ENCODE measurements at places on chromosomes 12 and 14. TPM values are rescaled to one million over a fixed set of nuclear protein-coding genes. Genes with fewer than 3 reads are reported as not detected.

DNA sequence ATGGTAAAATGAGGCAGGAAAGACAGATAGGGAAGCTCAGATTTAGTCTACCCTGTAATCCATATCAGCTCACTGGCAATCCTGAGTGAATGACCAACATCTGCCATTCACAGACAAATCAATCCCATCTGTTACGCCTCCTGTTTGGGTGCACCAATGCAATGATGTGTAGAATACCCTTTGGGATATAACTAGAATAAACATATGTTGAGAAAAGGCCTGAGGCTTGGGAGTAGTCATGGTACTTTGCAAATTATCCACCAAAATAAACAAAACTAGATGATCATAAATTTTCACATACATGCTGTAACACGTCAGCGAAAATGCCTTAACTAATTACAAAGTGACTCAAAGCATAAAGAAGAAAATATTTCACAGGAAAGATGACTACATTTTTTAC lies 78.8 kb downstream of the KCNC2 start:
- no peaks in the 10 kb centered on the region for H3K4me1 ChIP-seq
- H3K27me3 ChIP-seq, result no peaks in the 10 kb centered on the region
- no peak overlapping the region for H3K27ac ChIP-seq
- H3K4me3 ChIP-seq, result no peak overlapping the region
- DNase-seq, result no peak

- no peak overlapping the region for H3K27ac ChIP-seq
- no peak overlapping the region for H3K4me3 ChIP-seq
- no peak for DNase-seq
- no peaks in the 10 kb centered on the region for H3K4me1 ChIP-seq
These were observed 37.0 kb upstream of the ITPR2 start for GRCh38 chr12:26869908-26870459.

DNA sequence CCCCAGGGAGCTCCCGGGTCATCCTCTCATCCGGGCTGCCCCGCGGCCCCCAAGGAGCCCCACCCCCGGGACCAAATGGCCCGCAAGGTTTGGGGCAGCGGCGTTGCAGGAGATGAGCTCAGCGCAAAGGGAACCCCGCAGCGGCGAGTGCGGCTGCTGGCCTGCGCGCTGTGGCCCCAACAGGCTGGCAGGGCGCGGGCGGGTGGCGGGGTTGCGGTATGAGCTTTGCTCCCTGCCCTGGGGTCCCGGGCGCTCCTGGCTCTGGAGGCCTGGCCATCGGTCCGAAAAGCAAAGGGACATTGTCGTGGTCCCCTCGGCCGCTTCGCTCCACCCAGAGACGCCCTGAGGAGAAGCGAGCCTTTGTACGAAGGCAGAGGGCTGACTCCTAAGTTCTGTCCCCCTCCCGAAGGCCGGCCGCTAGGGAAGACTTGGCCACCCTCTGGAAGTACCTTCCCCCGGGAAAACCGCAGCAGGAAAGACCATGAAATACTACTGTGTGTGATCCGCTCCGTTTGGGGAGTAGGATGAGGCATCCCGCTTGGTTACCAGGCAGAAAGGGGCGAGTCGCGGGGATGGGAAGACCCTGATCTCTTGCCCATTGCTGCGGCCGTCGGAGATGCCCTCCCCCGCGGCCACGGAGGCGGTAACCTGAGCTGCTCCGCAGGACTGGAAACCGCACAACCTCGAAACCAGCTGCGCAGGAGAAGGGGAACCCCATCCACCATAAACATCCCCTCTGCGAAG lies 620 bp upstream of the NID2 start:
- H3K27me3 ChIP-seq, result peaks cover 31% of the 10 kb centered on the region
- H3K27ac ChIP-seq, result peak overlapping the region; percentile 94
- no peaks in the 10 kb centered on the region for H3K36me3 ChIP-seq
- peak overlapping the region; percentile 82 for H3K4me3 ChIP-seq
- H3K4me1 ChIP-seq, result peaks cover 25% of the 10 kb centered on the region

- no peaks in the 10 kb centered on the region for H3K27me3 ChIP-seq
- H3K4me1 ChIP-seq, result no peaks in the 10 kb centered on the region
- DNase-seq, result no peak
- H3K4me3 ChIP-seq, result no peak overlapping the region
- no peak overlapping the region for H3K27ac ChIP-seq
These were observed 111.2 kb downstream of the RIN3 start for GRCh38 chr14:92624764-92625163.

Gene IL31
- not detected for total RNA-seq

Gene KRT75
- 0.06 TPM for total RNA-seq

DNA sequence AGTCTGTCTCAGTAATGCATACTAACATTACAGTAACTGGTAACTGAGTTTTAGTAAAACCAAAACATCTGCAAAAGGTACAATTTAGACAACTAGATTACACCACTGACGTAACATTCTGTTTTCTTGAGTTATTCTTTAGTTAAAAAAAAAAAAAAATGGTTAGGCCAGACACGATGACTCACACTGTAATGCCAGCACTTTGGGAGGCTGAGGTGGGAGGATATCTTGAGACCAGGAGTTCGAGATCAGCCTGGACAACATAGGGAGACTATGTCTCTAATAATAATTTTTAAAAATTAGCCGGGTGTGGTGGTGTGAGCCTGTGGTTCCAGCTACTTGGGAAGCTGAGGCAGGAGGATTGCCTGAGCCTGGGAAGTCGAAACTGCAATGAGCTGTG lies 34.1 kb downstream of the AP5M1 start:
- no peaks in the 10 kb centered on the region for H3K27me3 ChIP-seq
- DNase-seq, result no peak
- H3K36me3 ChIP-seq, result no peaks in the 10 kb centered on the region
- H3K4me3 ChIP-seq, result no peak overlapping the region

DNA sequence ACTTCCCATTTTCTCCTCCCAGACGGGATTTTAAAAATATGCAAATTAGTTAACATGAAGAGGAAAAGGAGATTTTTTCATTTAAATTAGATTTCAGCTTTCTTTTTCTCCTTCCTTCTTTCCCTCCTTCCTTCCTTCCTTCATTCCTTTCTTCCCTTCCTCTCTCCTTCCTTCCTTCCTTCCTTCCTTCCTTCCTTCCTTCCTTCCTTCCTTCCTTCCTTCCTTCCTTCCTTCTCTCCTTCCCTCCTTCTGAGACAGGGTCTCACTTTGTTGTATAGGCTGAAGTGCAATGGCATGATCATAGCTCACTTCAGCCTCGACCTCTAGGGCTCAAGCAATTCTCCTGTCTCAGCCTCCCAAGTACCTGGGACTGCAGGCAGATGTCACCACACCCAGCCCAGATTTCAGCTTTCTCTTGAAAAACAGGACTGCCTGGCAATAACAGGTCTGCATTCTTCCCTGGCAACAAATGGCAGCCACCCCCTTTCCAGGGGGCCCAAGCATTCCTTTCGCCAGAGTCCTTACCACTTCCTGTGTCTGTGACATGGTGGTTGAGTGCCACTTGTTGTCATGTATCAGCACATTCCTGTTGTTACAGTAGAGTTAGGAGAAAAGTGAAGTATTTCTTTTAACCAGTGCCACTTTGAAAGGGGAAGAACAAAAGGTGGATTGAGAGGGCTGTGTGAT lies 119.1 kb downstream of the PTPN11 start:
- no peaks in the 10 kb centered on the region for H3K36me3 ChIP-seq
- no peak overlapping the region for H3K4me3 ChIP-seq
- DNase-seq, result no peak
- no peak overlapping the region for H3K27ac ChIP-seq
- no peaks in the 10 kb centered on the region for H3K27me3 ChIP-seq

GRCh38 chr12:2735432-2735831 lies 59.3 kb upstream of the FKBP4 start:
- H3K4me1 ChIP-seq, result peaks cover 7% of the 10 kb centered on the region
- H3K27ac ChIP-seq, result no peak overlapping the region
- no peak for DNase-seq
- H3K36me3 ChIP-seq, result no peaks in the 10 kb centered on the region

DNA sequence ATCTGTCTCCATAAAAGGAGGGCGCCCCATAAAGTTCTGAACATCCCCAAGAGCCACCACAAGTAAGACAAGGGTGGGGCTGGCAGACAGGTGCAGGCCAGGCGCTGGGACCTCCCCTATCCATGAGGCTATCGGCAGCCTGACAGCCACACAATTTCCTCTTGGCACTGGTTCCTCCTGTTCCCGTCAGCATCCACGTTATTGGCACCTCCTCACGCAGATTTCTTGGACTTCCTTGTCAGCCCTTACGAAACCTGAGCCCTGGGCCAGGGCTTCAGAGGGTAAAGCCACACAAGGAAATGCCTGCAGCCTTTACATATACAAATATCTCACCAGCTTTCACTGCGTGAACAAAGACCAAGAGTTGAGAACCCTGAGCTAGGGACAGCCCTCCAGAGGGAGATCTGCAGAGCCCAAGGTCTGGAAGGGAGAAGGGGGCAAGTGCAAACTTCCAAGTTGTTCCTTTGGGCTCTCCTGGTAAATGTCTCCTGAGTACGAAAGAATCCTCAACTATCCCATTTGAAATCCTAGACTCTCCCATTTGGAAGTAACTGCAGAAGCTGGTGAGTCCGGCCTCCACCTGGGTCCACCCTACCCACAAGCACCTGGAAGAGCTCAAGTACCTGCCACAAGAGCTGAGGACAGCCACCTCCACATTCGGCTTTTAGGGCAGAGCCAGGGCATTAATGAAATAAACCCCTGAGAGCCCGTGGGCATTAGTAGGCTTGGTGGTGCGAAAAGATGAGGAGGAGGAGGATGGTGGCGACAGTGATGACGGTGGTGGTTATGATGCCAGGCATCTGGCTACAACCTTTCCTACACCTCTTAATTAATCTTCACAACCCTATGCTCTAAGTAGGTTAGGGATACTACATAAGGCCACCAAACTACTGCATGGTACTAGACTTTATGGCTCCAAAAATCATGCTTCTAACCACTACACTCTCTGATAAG lies 5.5 kb upstream of the TC2N start:
- H3K36me3 ChIP-seq, result no peaks in the 10 kb centered on the region
- H3K27ac ChIP-seq, result no peak overlapping the region
- DNase-seq, result no peak
- no peak overlapping the region for H3K4me3 ChIP-seq
- no peaks in the 10 kb centered on the region for H3K27me3 ChIP-seq

- peak; percentile 75 for DNase-seq
- no peak overlapping the region for H3K27ac ChIP-seq
- no peaks in the 10 kb centered on the region for H3K27me3 ChIP-seq
- H3K4me3 ChIP-seq, result no peak overlapping the region
These were observed 9.1 kb upstream of the CCDC198 start for GRCh38 chr14:57502586-57503254.

DNA sequence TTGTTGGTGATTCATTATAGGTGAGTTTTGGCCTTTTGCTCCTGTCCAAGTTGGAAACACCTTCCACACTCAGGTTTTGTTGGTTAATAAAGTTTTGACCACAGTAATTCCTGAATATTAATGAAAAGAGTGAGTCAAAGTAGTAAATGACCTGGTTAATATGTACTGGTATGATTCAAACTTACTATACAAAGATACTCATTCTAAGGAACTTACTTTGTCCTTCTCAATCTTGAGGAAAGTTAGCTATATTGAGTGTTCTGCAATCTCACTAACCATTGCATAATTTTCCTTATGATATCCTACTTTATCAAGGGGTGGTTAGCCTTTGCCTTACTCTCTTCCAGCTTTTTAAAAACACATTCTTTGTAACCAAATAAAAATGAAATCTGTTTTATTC lies 20.9 kb upstream of the HECTD1 start:
- H3K4me1 ChIP-seq, result no peaks in the 10 kb centered on the region
- H3K4me3 ChIP-seq, result no peak overlapping the region
- no peak for DNase-seq
- no peaks in the 10 kb centered on the region for H3K27me3 ChIP-seq

- no peaks in the 10 kb centered on the region for H3K27me3 ChIP-seq
- no peak overlapping the region for H3K4me3 ChIP-seq
- no peaks in the 10 kb centered on the region for H3K4me1 ChIP-seq
These were observed 9.9 kb upstream of the DYRK2 start for GRCh38 chr12:67638694-67639093.

- no peak for DNase-seq
- H3K4me1 ChIP-seq, result peaks cover 27% of the 10 kb centered on the region
- no peak overlapping the region for H3K4me3 ChIP-seq
- peaks cover 93% of the 10 kb centered on the region for H3K36me3 ChIP-seq
- no peaks in the 10 kb centered on the region for H3K27me3 ChIP-seq
These were observed 6.1 kb downstream of the CEP170B start for GRCh38 chr14:104871145-104871655.

Gene DYNLL1
- total RNA-seq, result 390 TPM

Gene CNTN1
- total RNA-seq, result 745 TPM

Gene FGF23
- total RNA-seq, result 0.40 TPM

- no peaks in the 10 kb centered on the region for H3K36me3 ChIP-seq
- no peak overlapping the region for H3K4me3 ChIP-seq
- no peaks in the 10 kb centered on the region for H3K4me1 ChIP-seq
- peak overlapping the region; percentile 57 for H3K27ac ChIP-seq
- DNase-seq, result no peak
- H3K27me3 ChIP-seq, result no peaks in the 10 kb centered on the region
These were observed 266.4 kb downstream of the LRFN5 start for GRCh38 chr14:41872931-41873685.

GRCh38 chr14:37595809-37596621 lies 586 bp downstream of the TTC6 start:
- peak overlapping the region; percentile 27 for H3K4me3 ChIP-seq
- no peak overlapping the region for H3K27ac ChIP-seq
- no peak for DNase-seq
- no peaks in the 10 kb centered on the region for H3K36me3 ChIP-seq
- H3K27me3 ChIP-seq, result peaks cover 97% of the 10 kb centered on the region
- peaks cover 58% of the 10 kb centered on the region for H3K4me1 ChIP-seq

DNA sequence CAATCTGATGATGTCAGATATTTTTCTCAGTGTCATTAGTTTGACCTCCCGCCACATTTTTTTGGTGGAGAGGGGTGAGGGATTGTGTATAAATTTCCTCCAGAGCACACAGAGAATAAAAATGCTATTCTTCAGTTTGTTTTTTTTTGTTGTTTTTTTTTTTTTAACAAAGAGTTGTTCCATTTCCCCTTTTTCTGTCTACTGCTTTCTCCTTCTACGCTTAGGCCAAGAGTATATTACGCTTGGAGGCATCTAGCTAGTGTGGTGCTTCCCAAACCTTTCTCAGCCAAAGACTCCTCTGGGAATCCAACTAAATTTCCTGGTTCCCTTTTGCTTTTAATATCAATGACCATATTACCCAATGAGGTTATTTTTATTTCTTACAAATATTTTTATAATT lies 465.6 kb downstream of the ZFP36L1 start:
- no peak for DNase-seq
- peaks cover 3% of the 10 kb centered on the region for H3K4me1 ChIP-seq
- H3K27me3 ChIP-seq, result no peaks in the 10 kb centered on the region
- H3K4me3 ChIP-seq, result no peak overlapping the region
- H3K27ac ChIP-seq, result no peak overlapping the region

All from spinal cord (tissue), 10 donors.